ENCODE measurements at places on chromosomes 11 and 22.

DNA sequence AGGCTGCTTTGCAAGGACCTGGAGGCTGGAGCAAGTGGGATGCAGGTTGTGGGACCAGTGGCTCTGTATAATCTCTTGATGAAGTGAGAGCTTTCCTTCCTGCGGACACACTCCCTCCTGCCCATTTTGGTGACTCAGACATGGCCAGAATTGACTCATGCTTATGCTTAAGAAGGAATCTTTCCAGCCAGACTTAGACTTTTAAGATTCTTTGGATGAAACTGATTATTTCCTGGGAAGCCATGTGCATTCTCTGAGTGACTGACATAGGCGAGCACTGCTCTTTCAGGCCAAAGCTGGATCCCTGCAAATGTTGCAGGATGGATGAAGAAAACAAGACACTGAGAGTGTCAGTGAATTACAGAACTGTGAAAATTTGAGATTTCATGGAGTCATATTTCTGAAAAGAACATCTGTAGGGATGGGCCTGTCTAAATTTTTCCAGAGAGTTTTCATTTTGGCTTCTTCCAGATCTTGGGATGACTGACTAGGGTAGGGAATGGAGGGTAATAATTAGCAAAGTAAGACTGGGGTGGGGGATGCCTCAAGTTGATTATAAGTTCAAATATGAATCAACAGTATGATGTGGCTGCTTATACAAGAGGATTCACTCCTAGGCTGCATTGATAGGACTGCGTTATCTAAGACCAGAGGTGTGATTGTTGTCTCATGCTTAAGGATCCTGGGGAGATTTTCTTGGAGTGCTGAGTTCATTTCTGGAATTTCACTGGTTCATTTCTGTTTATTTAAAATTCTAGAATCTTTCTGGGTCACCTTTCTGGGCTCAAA lies 195.8 kb downstream of the HIPK3 start:
- no peak for DNase-seq

DNA sequence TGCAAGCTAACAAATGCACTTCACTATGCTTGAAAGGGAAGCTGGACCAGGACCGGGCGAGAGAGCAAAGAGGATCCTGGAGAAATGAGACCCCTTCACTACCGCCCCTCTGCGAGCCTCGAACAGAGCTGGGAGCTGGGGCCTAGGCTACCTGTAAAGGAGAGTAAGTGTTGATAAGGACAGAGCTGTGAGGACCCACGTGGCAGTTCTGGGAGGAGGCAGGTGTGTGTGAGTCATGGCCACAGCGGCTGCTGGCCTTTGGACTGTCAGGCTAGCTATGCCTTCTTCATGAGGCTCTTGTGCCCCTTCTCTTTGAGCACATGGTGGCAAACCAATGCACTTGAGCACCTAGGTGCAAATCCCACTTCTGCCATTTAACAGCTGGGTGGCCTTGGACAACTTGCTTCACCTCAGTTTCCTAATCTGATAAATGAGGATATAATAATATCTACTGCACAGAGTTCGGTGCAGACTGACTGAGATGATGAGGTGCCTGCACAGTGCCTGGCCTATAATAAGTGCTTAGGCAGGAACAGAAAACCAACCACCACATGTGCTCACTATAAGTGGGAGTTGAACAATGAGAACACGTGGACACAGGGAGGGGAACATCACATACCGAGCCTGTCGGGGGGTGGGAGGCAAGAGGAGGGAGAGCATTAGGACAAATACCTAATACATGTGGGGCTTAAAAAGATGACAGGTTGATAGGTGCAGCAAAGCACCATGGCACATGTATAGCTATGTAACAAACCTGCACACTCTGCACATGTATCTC lies 35.3 kb upstream of the KCNJ11 start:
- no peak for DNase-seq

DNA sequence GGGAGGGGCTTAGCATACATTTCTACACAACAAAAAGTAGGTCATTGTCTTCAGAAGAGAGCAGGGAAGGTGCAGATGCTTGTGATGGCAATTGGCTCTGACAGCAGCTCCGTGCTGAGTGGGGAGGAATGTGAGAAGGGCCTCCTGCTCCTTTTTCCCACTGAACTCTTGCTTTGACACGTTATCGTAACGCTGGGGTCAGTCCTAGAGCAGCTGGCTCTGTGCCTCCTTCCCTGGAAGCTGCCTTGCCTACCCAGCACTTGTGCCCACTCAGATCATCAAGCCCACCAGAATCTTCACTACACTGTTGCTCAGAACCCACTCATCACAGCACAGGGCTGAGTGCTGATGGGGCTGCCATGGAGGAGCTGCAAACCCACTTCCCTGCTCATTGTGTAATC lies 14.9 kb upstream of the NAV2 start:
- DNase-seq, result no peak

DNA sequence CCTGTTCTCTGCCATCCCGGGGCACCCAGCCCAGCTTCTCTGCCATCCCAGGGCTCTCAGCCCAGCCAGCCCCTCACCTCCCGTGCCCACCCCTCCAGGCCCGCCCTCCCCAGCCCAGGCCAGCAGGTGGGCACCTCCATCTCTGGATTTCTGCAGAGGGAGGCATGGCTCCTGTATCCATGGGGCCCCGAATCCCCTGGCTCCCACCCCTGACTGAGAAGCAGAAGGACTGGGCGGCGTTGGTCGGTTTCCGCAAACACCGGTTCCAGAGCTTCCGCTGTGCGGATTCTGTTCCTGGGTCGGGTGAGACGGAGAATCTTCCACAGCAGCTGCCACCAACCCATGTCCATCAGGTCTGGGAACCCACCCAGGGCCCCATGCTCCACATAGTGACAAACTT lies 240.3 kb downstream of the BRD1 start:
- DNase-seq, result no peak

DNA sequence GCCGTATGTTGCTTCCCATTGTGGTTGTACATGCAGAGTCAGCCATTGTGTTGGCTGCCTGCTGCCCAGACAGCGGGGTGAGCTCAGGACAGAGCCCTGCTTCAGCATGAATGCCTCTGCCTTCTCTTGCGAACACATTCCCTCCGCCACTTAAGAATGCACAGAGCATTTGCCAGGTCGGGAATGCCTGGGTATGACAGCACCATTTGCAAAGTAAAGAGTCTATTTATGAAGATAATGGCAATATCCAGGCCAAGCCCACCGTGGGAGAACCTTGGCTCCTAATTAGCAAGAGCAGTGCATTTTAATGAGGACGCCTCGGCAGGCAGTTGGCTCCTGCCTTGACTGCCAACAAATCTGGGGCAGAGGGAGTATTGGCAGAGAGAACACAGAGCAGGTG lies 62.5 kb upstream of the SORL1 start:
- DNase-seq, result no peak

GRCh38 chr11:33703788-33704187 lies 3.2 kb upstream of the C11orf91 start:
- DNase-seq, result no peak

- DNase-seq, result no peak
These were observed 32.5 kb upstream of the NUCB2 start for GRCh38 chr11:17244046-17244445.

DNA sequence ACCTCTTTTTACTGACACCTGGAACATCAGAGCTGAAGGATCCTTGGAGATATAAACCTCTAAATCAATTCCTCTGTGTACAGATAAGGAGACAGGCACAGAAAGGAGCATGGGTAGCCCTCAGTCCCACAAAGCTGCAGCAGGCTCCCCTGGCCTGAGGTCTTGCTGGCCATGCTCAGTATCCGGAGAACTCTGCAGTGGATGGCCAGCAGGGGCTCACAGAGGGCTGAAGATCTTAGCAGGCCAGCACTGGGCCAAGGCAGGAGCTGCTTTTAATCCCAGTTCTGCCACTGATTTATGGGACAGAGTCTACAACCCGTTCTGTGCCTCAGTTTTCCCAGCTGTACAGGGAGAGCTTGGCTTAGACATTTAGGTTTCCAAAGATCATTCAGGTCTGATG lies 52.6 kb upstream of the LRRC32 start:
- no peak for DNase-seq

GRCh38 chr22:39290724-39291161 lies 28.7 kb downstream of the RPL3 start:
- no peak for DNase-seq

GRCh38 chr11:64990222-64990923 lies 6.4 kb downstream of the BATF2 start:
- no peak for DNase-seq

- DNase-seq, result peak; percentile 5
These were observed 13.8 kb downstream of the TOM1 start for GRCh38 chr22:35313311-35314121.

- DNase-seq, result no peak
These were observed 131.2 kb upstream of the SERPIND1 start for GRCh38 chr22:20642668-20643179.

GRCh38 chr11:64164392-64165312 lies 1.3 kb downstream of the MACROD1 start:
- no peak for DNase-seq

DNA sequence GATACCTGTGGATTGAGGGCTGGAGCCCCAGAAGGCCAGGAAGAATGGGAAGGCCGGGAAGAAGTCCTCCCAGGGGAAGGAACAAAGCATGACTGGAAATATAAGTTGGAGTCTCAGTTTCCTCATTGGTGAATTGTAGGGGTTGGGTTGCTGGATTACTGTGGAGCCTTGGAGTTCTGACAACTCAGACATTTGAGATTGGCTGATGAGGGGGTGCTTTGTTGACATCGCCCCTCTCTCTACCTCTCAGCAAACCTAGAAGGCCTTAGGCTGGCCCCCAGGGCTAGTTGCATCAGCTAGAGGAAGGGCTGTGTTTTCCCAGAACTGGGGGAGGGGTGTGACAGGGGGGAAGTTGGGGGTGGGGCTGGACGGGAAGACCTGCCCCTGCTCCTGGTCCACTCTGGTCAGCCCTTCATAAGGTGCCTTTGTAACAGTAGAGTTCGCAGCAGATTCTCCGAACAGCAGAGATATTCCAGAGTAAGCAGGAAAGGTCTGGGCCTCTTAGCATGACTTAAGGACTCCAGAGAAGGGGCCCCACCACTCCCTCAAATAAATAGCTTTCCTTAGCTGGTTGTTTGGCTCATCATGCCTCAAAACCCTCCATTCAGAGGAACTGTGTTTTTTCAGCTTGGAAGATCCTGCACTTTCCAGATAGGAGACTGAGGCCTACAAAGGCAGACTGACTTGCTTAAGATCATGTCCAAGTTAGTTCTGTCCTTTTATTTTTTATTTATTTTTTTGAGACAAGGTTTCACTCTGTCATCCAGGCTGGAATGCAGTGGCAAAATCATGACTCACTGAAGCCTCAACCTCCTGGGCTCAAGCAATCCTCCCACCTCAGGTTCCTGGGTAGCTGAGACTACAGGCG lies 12.5 kb upstream of the THRSP start:
- DNase-seq, result no peak

- DNase-seq, result no peak
These were observed 46.1 kb downstream of the KCNC1 start for GRCh38 chr11:17780668-17781067.

DNA sequence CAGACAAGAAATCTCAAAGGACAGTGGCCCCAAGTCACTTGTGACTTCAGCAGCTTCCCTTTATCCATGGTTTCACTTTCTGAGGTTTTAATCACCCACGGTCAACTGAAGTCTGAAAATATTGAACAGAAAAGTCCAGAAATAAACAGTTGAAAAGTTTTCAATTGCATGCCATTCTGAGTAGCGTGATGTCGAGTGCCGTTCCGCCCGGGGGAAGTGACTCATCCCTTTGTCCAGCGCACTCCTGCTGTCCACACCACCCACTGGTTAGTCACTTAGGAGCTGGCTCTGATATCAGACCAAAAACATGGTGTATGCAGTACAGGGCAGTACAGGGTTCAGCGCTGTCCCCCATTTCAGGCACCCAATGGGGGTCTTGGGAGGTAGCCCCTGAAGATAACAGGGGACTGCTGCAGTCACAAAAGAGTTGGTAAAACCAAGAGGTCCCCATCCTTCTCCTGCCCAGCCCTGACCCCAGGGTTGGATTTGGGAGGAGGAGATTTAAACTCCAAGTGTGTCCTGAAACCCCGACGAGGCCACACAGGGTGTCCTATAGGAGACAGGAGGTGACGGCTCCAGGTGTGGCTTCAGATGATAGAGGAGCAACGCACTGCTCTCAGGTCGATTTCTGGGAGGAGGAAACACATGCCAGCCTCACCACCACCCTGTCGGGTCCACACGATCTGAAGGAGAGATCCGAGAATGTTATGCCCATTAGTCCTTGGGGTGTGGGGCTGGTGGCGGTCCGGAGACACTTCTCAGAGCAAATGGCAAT lies 390.1 kb downstream of the CTTN start:
- no peak for DNase-seq

DNA sequence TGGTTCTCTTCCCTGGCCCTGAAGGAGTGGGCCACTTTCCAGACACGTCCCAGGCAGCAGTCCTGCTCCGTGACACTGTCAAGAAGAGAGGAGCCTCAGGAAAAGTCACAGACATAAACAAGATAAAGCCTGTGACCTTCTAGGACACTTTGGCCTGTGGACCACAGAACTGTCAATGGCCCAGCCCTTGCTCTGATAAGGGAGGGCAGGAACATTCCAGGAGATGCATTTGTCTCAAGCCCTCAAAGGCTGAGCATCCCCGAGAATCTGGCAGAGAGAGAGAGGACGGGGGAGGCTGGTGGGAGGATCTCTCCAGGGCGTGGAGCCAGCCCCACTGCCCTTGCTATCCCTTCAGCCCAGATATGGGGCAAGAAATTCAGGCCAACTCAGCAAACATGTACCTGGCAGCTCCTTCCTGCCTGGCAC lies 476.4 kb downstream of the INSC start:
- no peak for DNase-seq

GRCh38 chr11:122791411-122791810 lies 46.9 kb upstream of the CRTAM start:
- DNase-seq, result no peak

GRCh38 chr22:37819105-37819433 lies 4.1 kb upstream of the GALR3 start:
- no peak for DNase-seq

DNA sequence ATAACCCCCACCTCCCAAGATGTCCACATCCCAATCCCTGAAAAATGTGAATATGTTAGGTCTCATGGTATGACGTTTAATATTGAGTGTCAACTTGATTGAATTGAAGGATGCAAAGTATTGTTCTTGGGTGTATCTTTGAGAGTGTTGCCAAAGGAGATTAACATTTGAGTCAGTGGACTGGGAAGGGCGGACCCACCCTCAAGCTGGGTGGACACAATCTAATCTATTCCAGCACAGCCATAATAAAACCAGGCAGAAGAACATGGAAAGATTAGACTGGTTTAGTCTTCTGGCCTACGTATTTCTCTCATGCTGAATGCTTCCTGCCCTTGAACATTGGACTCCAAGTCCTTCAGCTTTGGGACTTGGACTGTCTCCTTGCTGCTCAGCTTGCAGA lies 315.5 kb downstream of the GUCY1A2 start:
- DNase-seq, result no peak

DNA sequence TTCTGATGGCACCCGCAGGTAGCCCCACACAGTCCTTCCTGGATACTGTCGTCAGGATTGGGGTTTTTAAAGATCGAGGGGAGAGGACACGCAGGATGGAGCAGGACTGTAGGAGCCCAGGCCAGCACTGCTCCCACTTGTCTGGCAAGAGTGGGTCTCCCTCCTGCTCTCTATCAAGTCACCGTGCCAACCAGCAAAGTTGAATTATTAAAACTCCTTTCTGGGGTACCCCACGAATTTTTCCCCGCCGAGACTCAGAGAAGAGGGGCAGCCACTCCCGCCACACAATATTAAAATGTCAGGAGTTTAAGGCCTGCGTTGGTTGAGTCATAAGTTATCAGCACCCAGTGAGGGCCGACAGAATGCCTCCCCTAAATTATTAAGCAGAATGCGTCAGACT lies 10.1 kb downstream of the LMO1 start:
- DNase-seq, result no peak
